Epithelial cell of umbilical artery (primary cell): ENCODE measurements at places on chromosomes 2 and 18. TPM values are rescaled to one million over a fixed set of nuclear protein-coding genes. Genes with fewer than 3 reads are reported as not detected.

The CELF4 gene
- total RNA-seq = not detected in 2 replicates

The CYP27A1 gene
- total RNA-seq = 17.2 and 18.2 TPM in 2 replicates

The ASPRV1 gene
- 0.32 TPM in 1 of 2 replicates, not detected in the other for total RNA-seq

The HOXD12 gene
- not detected in 2 replicates for total RNA-seq

The STAT4 gene
- total RNA-seq = under 0.01 and 0.46 TPM in 2 replicates

The IL36B gene
- total RNA-seq = not detected in 2 replicates

The BMP10 gene
- not detected in 2 replicates for total RNA-seq

The IL1B gene
- 0.61 and 0.65 TPM in 2 replicates for total RNA-seq

The GCKR gene
- 3.2 and 8.8 TPM in 2 replicates for total RNA-seq

The SPEG gene
- 0.30 and 0.32 TPM in 2 replicates for total RNA-seq

The POTEC gene
- total RNA-seq = not detected in 2 replicates

The OSR1 gene
- total RNA-seq = under 0.01 TPM in 1 of 2 replicates, not detected in the other

The NXPH2 gene
- total RNA-seq = 0.32 TPM in 1 of 2 replicates, not detected in the other

The NYAP2 gene
- not detected in 2 replicates for total RNA-seq

The METTL8 gene
- 23.7 and 38.0 TPM in 2 replicates for total RNA-seq

The FOXD4L1 gene
- total RNA-seq = under 0.01 TPM in 1 of 2 replicates, not detected in the other

The CFAP221 gene
- 0.15 and 0.32 TPM in 2 replicates for total RNA-seq

The SATB2 gene
- total RNA-seq = under 0.01 and 0.32 TPM in 2 replicates

The LYG2 gene
- total RNA-seq = not detected in 2 replicates

The MYO3B gene
- under 0.01 TPM in 1 of 2 replicates, not detected in the other for total RNA-seq
